RPMI7951 (cell line): ENCODE measurements at places on chromosomes 2 and 18. TPM values are rescaled to one million over a fixed set of nuclear protein-coding genes. Genes with fewer than 3 reads are reported as not detected.

ASB18 gene
- not detected in 2 replicates for total RNA-seq

UBXN4 gene
- total RNA-seq: 44.1 and 60.9 TPM in 2 replicates

AFF3 gene
- 1.3 and 3.6 TPM in 2 replicates for total RNA-seq

ARHGAP28 gene
- total RNA-seq: 0.24 and 0.29 TPM in 2 replicates

CFC1 gene
- total RNA-seq: not detected in 2 replicates

FRZB gene
- total RNA-seq: 0.98 and 1.6 TPM in 2 replicates

C1GALT1C1L gene
- 6.4 and 7.0 TPM in 2 replicates for total RNA-seq

INHA gene
- 0.10 and 0.12 TPM in 2 replicates for total RNA-seq

GBX2 gene
- total RNA-seq: 0.24 TPM in 1 of 2 replicates, not detected in the other

ITSN2 gene
- total RNA-seq: 22.5 and 24.0 TPM in 2 replicates

BMP10 gene
- not detected in 2 replicates for total RNA-seq

GCFC2 gene
- 22.4 and 22.8 TPM in 2 replicates for total RNA-seq

MYCN gene
- total RNA-seq: not detected in 2 replicates

TNFAIP6 gene
- 7.3 and 8.8 TPM in 2 replicates for total RNA-seq

PCGF1 gene
- 42.3 and 44.7 TPM in 2 replicates for total RNA-seq

REEP1 gene
- not detected in 2 replicates for total RNA-seq

GPATCH11 gene
- 14.1 and 16.5 TPM in 2 replicates for total RNA-seq

PFN4 gene
- 2.4 and 3.4 TPM in 2 replicates for total RNA-seq

ITPRID2 gene
- 134 and 140 TPM in 2 replicates for total RNA-seq

LRP1B gene
- total RNA-seq: not detected in 2 replicates

HJURP gene
- 115 TPM in 2 replicates for total RNA-seq
